ENCODE measurements at places on chromosomes 6 and 20.
A peak's percentile ranks its signal among the peaks of the same experiment; 100 is the strongest.

GRCh38 chr6:77424761-77425160 lies 38.5 kb downstream of the HTR1B start:
- no peak for DNase-seq

DNA sequence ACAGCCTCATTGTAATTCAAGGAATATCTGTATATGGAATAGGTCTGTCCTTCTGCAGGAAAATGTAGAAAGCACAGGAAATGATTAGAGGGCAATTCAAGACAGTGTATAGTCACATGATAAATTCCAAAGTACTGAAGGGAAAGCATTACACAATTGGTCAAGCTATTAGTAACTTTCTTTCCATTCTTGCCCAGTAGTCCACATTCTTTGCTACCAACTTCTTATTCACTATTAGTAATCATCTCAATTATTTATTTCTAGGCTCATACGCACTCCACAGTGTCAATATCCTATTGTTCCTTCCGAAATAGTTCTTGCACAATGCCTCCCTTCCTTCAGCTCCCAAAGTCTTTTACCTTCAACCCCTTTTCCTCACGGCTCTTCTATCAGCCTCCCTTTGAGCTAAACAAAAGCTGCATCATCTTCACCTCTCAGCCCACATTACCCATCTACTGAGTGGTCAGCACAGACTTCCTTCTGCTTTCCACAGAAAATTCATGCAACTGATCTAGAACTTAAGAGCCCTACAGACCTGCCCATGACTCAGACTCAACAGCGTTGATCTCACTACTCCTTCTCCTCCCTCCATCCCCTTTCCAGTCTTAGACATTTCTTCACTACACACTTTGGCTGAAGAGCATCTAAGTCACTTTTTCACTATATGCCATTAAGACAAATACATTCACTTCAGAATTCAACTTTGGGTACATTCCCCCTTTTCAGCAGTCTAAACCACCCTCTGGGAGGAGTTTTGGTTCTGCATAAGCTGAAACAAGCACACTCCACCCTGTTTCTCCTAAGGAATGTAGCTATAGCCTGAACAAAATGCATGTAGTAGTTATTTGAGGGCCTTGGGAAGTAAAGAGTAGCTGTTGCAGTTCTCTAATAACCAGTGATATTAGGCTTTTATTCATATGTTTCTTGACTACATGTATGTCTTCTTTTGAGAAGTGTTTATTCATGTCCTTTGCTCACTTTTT lies 157.9 kb downstream of the KIF16B start:
- DNase-seq, result no peak

GRCh38 chr20:8536262-8536618 lies 404.2 kb downstream of the PLCB1 start:
- no peak for DNase-seq

DNA sequence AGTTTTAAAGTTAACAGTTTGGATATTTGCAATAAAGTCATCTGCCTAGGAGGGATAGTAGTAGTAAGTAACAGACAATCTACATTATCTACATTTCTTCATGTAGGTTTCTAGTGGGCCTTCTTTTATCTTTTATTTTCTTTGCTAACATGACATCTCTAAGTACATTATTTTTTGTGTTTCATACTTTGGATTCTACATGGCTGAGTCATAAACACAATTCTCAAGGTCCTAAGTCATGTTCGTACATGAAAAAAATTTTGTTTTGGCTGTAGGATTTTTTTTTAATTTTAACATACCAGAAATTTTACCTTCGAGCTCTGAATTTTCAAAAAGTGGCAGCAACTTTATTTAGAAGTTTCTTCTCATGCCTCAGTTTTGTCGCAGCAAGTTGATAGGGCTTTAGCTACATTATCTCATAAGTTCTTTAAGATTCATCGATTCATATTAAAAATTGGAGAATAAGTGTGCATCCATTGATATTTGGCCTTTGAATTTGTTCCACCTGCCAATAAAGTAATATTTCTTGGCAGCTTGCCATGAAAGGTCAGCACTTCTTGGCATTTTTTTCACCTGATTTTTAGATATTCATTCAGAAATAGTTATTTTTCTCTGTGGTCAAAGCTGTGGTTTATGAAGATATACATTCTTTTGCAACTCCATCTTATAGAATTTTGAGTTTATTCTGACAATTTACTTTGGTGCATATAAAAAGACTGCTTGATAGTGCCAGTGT lies 146.2 kb downstream of the GRIK2 start:
- DNase-seq, result no peak

- no peak for DNase-seq
Measured at GRCh38 chr6:24117021-24117420, 9.0 kb upstream of the NRSN1 start.

DNA sequence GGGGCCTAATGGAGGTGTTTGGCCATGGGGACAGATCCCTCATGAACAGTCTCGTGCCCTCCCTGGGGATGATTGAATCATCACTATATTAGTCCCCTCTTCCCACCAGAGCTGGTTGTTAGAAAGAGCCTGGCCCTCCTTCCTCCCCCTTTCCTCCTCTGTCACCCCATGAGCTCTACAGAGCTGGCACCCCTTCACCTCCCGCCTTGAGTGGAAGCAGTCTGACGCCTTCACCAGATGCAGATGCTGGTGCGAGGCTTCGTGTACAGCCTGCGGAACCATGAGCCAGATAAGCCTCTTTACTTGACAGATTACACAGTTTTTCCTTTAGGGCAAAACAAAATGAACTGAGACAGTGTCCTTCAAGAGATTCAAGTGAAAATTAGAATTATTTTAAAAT lies 74.4 kb upstream of the RIPOR2 start:
- no peak for DNase-seq

- DNase-seq, result no peak
Measured at GRCh38 chr20:46816886-46817638, 77.6 kb upstream of the EYA2 start.

GRCh38 chr20:47356220-47356525 lies 326 bp downstream of the ZMYND8 start:
- no peak for DNase-seq

DNA sequence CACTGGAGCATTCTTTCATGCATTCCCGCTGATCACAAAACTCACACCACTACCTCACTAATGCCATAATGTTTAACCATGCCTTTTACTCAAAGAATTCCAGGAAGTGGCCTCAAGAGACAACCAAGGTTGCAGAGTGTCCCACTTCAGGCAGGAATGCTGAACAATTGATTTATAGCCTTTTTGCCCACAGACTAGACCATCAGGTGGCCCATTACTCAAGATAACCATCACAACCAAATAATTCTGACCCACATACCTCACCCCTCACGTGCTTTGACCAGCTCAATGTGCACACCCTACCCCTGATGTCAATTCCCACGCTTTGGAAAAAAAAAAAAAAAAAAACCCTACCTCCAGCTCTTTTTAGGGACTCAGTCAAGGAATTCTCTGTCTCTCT lies 220.6 kb upstream of the UFL1 start:
- no peak for DNase-seq

DNA sequence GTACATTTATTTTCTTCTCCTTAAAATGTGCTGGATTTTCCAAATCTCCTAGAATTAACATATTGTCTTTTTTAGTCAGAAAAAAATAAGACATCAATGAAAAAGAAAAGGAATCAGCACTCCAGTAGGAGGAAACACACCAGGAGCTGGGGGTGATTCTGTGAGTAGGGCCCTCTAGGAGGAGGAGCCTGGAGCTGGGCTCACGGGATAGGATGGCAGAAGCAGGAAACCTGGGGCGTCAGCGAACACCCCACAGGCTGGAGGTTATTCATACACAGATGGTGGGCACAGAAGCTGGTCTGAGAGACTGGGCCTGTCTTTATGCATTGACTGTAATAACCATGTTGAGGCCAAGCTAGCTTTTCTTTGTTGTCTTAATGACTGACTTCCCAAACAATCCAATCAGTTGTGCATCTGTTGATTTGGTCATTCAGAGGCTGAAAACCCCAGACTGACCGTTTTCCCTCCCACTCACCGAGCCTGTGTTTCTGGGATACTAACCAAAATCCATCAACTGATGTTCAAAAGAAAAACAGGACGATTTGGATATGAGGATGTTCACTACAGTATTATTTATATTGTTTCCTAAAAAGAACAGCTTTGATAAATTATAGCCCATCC lies 53.1 kb downstream of the CPNE5 start:
- DNase-seq, result no peak

- DNase-seq, result no peak
Measured at GRCh38 chr6:41588111-41588510, 41.9 kb downstream of the FOXP4 start.

GRCh38 chr6:137879885-137880745 lies 13.1 kb downstream of the TNFAIP3 start:
- DNase-seq, result peak; percentile 39

- DNase-seq, result no peak
Measured at GRCh38 chr6:139654888-139655782, 280.7 kb upstream of the CITED2 start.

- no peak for DNase-seq
Measured at GRCh38 chr6:21953831-21954801, 342.7 kb downstream of the PRL start.
